ENCODE measurements at places on chromosomes 16 and 17. TPM values are rescaled to one million over a fixed set of nuclear protein-coding genes. Genes with fewer than 3 reads are reported as not detected.

DNA sequence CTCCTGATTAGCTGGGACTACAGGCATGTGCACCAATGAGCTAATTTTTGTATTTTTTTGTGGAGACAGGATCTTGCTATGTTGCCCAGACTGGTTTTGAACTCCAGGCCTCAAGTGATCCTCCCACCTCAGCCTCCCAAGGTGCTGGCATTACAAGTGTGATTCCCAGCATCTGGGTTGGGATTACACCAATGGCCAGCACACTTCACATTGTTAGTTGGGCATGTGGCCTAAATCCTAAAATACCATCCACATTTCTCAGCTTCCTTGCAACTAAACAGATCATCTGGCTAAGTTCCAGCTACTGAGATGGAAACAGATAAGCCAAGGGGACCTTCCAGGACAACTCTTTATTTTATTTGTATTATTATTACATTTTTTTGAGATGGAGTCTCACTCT, 9.9 kb downstream of the RABEP2 start:
- DNase-seq = peak; percentile 58

- no peak for DNase-seq
Measured at GRCh38 chr16:70752426-70752825, 48.5 kb downstream of the VAC14 start.

DNA sequence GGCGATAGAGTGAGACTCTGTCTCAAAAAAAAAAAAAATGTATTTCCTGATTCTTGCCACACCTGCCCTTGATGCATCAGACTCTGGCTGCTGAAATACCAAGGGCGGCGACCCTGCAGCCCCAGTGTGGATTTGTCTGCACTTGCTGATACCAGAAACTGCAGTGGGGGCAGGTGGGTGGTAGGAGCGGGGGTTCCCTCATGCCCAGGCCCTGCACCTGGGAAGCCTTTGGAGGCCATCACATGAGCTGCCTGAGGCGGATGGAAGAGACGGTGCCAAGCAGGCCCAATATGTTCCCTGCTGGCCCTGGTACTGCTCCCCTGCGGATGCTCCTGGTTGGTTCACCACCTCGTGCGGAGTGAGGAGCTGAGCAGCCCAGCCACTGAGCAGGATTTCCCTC, 50.6 kb downstream of the MARF1 start:
- DNase-seq = no peak

DNA sequence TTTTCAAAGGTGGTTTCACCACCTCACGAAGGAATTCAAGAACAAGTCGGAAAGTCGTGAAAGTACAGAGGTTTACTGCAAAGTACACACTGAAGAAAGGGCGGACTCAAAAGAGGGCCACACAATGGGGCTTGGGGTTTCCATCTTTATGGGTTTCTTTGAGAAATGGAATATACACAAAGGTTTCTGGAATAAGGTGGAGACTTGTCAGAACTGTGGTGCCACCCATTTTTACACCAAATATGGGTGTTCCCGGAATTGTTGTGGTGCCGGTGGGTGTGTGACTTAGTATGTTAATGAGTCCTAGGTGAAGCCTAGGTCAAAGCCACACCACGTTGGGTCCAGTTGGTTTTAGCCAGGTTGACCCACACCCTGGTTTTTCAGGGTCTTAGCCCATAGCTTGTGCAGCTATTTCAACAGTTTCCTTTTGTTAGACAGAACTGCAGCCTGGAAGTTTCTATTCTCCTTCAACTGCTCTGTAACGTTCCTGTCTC, 567 bp upstream of the GCSH start:
- no peak for DNase-seq

GRCh38 chr16:12330946-12331345, 354.4 kb downstream of the SNX29 start:
- no peak for DNase-seq

DNA sequence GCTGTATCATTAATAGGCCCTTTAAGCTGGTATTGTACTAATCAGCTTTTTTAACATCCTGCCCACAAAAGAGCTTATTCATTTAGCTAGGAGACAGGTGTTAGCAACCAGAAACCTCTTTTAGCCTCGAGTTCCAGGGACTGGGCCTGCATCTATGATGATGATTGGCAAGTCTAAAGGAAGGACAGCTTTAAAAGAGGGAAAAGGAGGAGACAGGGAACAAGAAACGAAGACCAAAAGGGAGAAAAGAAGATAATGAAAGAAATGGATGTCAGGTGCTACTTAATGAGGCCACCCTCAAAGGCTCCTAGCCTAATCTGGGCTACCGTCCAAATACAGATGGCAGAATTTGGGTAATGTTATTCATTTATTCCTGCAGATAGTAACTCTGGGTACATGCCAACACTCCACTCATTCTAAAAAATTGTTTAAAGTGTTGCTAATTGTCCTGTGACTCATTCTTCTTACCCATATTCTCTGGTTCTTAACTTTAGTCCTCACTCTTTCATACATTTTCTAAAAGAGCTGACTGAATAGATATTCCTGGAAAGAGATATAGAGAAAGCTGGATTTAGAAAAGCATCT, 18.7 kb upstream of the RFFL start:
- DNase-seq = peak; percentile 65

- no peak for DNase-seq
Measured at GRCh38 chr16:28283798-28284577, 8.3 kb upstream of the SBK1 start.

DNA sequence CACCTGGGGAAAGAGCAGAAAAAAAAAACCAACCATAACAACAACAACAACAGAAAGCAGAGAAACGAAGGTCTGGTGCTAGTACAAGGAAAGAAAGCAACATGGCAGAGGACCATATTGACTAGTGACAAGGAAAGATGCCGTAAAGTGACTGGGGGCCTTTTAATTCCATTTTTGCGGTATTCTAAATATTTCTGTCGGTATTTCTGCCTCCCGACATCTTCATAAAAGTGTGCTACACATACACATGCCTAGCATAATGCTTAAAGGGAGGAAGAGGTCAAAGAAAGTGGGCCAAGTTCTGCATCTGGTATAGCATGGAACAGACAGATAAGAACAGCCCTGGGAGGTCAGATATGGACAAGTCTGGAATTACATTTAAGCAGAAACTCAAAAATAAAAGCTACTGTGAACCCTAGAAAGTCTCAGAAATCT, 19.5 kb upstream of the RNF43 start:
- no peak for DNase-seq

- peak; percentile 95 for DNase-seq
Measured at GRCh38 chr17:15441315-15441714, 26.1 kb downstream of the CDRT4 start.

- DNase-seq = no peak
Measured at GRCh38 chr16:28526201-28527099, 12.3 kb downstream of the NUPR1 start.

- no peak for DNase-seq
Measured at GRCh38 chr17:50868140-50868438, 1.9 kb upstream of the TOB1 start.

DNA sequence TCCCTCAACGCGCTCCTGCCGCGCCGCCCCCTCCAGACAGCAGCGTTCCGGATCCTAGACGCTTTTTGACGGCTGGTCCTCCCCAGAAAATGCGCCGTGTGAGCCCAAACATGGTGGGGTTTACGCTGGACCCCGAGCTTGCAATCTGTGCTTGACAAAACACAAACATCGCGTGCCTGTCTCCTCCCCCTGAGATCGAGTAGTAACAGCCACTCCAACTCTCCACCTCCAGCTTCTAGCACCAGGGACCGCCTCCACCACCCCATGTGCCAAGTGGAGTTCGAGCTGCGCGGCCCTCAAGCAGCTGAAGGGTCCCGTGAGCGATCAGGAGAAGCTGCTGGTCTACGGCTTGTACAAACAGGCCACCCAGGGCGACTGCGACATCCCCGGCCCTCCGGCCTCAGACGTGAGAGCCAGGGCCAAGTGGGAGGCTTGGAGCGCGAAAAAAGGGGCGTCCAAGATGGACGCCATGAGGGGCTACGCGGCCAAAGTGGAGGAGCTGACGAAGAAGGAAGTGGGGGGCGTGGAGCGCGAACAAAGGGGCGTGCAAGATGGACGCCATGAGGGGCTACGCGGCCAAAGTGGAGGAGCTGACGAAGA, 656 bp upstream of the GEMIN4 start:
- DNase-seq = peak; percentile 69

- no peak for DNase-seq
Measured at GRCh38 chr17:6853764-6854442, 22.4 kb upstream of the TEKT1 start.

GRCh38 chr17:16100737-16101400, 101.2 kb downstream of the TTC19 start:
- DNase-seq = peak; percentile 25

GRCh38 chr17:45048795-45049563, 2.5 kb downstream of the DCAKD start:
- DNase-seq = no peak

- no peak for DNase-seq
Measured at GRCh38 chr16:31710880-31711279, 162.7 kb upstream of the ZNF267 start.

DNA sequence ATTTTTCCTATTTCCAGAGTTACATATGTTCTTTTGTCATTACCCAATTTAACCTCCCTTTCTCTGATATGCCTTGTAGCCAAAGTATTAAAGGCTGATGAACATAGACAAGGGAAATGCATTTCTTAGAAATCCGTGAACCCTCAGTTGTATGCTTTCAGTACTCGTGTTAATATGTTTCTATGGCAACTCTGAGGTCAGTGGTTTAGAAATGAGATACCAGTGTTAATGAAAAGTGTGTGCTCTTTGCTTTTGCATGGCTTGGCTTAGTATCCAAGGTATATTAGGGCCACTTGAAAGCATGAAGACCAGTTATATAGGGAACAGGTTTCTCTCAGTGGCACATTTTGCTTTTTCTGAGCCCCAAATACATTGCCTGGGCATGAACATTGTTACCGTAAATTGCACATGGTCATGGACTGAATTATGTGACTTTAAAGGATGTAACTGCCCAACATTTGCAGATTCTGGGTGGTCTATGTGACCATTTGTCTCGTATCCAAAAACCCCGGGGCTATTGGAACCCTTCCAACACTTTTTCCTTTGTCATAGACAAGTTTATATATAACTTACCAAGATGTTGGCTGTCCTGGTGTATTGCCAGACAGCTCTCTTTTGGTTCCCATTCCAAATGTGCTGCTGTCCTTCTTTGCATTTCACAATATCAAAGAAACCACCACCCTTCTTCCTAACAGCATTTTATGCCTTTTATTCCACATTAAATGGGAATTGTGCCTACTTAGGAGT, 17.5 kb downstream of the ABHD15 start:
- peak; percentile 19 for DNase-seq

- DNase-seq = no peak
Measured at GRCh38 chr16:84677849-84678248, 22.0 kb upstream of the USP10 start.

DNA sequence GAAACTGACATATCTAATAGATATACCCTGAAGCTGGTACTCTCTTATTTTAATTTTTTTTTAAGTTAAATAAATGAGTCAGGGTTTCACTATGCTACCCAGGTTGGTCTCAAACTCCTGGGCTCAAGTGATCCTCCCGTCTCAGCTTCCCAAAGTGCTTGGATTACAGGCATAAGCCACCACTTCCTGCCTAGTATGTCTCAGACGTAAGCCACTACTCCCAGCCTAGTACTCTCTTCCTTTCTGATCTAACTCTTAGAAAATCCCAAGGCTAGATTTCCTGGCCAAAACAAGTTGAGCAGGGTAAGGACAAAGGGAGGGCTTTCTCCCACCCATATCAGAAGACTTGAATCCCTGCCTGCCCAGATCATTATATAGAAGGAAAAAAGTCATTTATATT, 33.7 kb downstream of the HOXB1 start:
- DNase-seq = peak; percentile 87

DNA sequence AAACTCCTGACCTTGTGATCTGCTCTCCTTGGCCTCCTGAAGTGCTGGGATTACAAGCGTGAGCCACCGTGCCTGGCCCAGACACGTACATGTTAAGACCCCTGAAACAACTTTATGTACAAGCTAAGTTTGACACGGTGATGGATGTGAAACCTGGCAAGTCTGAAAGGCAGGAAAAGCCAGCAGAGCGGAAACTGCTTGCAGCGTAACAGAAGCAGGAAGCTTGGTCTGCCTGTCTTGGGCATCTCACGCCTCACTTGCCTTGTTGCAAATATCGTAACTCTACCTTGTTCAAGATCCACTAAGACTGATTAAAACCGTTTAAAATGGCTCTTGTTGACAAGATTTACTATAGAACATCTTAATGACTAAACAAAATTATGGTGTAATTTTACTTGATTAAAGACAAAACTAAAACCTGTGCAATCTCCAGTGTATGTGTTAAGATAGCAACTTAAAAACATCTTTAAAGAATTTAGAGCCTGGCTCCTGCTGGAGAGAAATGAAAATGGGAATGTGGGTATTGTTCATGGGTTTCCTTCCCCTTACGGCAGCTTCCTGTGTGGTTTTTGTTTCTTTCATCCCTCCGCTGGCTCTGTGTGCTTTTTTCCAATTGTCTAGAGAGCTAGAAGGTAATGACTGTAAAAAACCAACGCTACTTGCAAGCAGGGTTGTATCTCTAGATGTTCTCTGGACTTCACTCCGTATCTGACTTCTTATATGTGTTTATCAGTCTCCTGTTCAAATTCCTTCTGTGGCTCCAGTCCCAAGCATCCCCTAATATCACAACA, 477.6 kb downstream of the XYLT1 start:
- no peak for DNase-seq

DNA sequence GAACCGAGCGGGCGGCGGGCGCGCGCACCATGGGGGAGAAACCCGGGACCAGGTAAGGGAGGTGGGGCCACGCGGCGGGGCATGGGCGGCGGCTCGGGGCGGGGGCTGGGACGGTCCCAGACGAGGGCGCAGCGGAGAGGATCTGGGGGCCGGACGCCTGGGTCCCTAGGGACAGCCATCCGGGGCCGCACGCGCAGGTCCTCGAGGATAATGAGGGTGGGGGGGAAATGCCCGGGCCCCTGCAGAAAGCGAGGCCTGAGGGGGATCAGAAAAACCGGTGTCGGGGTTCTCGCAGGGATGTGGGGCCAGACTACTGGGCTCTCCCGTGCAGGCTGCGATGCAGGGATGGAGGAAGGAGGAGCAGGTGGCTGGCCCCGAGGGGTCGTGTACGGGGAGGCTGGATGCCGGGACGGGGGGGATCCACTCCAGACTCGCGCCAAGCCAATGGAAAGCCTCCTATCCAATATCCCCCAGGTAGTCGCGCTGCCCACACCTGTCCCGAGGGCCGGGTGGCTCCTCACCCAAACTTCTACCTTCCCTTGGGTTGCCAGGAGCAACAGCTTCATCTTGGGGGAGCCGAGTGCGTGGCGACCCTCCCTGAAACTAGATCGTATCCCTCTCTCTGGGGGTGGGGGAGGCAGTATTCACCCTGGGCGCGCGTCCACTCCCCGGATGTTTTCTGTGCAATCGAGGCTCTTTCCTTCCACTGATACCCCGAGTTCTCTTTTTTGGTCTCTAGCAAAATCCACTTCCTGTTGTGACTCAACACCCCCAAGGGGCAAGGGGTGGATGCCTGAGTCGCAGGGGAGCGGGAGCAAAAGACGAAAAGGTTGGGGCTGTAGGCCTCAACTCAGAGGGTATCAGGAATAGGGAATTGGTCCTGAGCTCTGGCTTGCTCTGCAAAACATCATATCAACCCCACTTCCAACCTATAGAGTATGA, 532 bp downstream of the ARRB2 start:
- no peak for DNase-seq

- DNase-seq = no peak
Measured at GRCh38 chr16:79286646-79287423, 313.7 kb downstream of the MAF start.

- DNase-seq = no peak
Measured at GRCh38 chr16:87389245-87389644, 2.9 kb upstream of the MAP1LC3B start.

Gene RNF222
- total RNA-seq = not detected

Gene CETP
- not detected for total RNA-seq

Gene FADS6
- total RNA-seq = not detected

Gene SULT1A1
- under 0.01 TPM for total RNA-seq

Gene GDE1
- total RNA-seq = 71.8 TPM

Gene USP43
- total RNA-seq = not detected

Gene OR2C1
- total RNA-seq = not detected

Data from fibroblast of villous mesenchyme (primary cell).